HuH-7.5 (cell line): ENCODE measurements at places on chromosomes 5 and 9.
A peak's percentile ranks its signal among the peaks of the same experiment; 100 is the strongest.

GRCh38 chr9:16312116-16312515 is 558.4 kb downstream of the BNC2 start:
- DNase-seq: no peak

GRCh38 chr5:109701252-109701651 is 11.5 kb downstream of the MAN2A1 start:
- no peak for DNase-seq

DNA sequence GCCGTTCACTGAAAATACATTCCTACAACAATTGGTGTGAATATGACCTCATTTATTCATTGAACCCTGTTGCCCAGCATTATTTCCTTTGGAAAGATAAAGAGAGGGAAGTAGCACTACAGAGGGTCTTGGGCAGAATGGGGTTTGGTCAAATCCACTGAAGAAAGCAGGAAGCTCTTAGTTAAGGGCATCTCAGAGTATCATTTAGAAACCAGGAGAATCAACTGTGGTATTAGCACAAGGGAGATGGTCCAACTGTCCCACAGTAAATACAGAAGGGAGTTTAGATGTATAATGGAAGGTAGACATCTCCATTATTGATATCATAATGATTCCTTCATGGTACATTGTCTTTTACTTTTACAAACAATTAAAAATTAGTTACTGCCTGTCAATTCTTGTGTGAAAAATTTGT is 47.1 kb downstream of the LIX1 start:
- no peak for DNase-seq

- DNase-seq: peak; percentile 48
Measured at GRCh38 chr5:43121913-43122484, 1.3 kb downstream of the ZNF131 start.
